Left cardiac atrium (tissue), 4 donors: ENCODE measurements at places on chromosomes 4 and X. TPM values are rescaled to one million over a fixed set of nuclear protein-coding genes. Genes with fewer than 3 reads are reported as not detected.

Gene UGT2B11
- total RNA-seq, result not detected

DNA sequence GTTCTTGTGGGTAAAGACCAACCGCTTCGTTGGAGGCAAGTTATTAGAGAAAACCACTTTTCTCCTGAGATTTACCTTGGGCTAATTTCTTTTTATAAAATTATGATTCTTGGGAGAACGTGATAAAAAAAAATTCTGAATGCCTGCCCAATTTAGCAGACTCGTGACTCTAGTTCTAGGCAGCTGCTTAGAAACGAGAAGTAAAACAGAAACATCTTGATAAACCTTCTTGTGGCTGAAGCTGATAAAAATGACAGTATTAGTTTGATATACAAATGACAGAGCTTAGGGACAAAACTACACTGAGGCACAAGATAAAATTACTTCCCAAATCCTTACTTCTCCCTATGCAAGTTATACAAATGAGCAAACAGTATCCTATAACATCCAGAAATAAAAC, 458.9 kb upstream of the TEX13C start:
- DNase-seq, result no peak

GRCh38 chrX:51862920-51863319, 30.5 kb upstream of the MAGED1 start:
- DNase-seq, result no peak

Gene USP51
- total RNA-seq, result 2.4 TPM

DNA sequence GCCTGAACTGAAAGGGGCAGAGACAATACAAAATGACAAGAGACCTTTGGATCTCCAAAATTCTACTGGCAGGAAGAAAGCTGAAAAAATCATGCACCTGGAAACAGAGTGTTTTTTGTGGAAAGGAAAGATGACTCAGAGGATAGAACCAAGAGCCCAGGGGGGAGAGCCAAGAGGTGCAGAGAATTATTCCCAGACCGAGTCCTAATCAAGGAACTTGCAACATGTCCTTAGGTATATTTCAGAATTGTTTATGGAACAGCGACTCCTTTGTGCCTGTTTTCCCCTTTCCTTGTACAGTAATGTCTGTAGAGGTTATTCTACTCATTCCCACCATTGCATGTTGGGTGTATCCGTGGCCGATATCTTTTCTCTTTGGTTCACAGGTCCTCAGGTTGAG, 71.7 kb downstream of the YIPF6 start:
- DNase-seq, result no peak

Gene UGT2B15
- total RNA-seq, result not detected

Gene GLUD2
- 1.9 TPM for total RNA-seq

- DNase-seq, result no peak
These were observed 80.8 kb downstream of the NPFFR2 start for GRCh38 chr4:72112514-72113156.

Gene LGI2
- 7.4 TPM for total RNA-seq

DNA sequence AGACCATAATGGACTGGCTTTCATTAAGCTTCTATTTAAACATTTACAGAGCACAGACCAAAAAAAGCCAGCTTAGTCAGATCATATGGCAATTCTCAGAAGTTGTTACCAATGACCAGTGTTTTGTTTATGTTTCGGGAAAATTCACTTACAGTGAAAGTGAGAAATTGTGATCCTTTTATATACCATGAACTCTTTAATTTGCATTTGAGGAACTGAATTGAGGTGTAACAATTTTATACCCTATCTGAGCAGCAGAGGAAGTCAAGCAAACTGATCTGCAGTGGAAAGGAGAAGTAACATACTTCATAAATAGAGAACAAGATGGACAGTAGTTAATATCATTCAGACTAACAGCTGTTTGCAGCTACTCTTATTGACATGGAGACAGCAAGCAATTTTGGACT, 97.1 kb downstream of the TMA16 start:
- no peak for DNase-seq

DNA sequence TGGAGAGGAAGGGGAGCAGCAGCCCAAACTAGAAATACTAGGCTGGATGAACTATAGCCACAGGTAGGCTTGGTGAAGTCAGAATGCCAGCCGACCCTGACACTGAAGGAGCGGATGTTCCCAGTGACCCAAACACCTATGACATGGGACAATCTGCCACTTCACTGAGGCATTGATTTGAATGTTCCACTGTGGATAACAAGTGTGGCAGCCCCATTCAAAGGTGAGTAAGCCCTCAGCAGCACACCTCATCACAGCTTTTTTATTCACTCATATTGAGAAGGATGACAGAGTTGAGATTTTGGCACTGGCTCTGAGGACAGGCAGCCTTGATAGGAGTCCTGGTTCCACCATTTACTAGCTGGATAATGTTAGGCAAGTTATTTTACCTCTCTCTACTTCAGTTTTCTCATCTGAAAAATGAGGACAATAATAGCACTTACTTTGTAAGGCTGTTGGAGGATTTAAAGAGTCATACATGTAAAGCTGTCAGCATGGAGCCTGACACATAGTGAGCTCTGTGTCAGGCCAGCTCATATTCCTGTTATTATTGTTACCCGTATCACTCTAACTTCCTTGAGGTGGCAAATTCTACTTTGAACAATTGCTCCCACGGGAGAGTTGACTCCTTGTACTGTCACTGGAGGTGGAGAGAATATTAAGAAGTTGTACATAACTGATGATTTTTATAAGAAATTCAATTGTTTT, 114.6 kb downstream of the RASL11B start:
- DNase-seq, result no peak

Gene ZMAT1
- total RNA-seq, result 4.1 TPM

- no peak for DNase-seq
These were observed 277.4 kb downstream of the SPRY1 start for GRCh38 chr4:123673971-123674370.

Gene RTL5
- 3.9 TPM for total RNA-seq

GRCh38 chrX:38106991-38107655, 100.8 kb downstream of the SYTL5 start:
- no peak for DNase-seq

DNA sequence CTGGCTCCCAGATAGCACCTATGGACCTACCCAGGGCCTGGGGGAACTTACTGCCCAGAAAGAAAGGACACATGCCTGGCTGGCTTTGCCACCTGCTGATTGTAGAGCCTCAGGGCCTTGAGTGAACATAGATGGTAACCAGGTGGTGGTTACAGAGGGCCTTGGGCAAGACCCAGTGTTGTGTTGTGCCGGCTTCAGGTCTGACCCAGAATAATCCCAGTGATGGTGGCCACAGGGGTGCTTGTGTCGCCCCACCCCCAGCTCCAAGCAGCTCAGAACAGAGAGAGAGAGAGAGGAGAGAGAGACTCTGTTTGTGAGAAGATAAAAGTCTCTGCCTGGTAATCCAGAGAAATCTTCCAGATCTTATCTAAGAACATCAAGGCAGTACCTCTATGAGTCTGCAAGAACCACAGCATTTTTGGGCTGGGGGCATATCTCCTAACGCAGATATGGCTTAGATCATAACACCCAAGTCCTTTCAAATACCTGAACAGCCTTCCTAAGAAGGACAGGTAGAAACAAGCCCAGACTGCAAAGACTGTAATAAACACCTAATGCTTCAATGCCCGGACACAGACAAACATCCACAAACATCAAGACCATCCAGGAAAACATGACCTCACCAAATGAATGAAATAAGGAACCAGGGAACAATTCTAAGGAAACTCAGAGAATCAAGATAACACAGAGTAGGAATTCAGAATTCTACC, 16.3 kb upstream of the RP2 start:
- no peak for DNase-seq

- no peak for DNase-seq
These were observed 2.3 kb downstream of the S100P start for GRCh38 chr4:6695660-6696610.

Gene CYTL1
- 1.4 TPM for total RNA-seq

DNA sequence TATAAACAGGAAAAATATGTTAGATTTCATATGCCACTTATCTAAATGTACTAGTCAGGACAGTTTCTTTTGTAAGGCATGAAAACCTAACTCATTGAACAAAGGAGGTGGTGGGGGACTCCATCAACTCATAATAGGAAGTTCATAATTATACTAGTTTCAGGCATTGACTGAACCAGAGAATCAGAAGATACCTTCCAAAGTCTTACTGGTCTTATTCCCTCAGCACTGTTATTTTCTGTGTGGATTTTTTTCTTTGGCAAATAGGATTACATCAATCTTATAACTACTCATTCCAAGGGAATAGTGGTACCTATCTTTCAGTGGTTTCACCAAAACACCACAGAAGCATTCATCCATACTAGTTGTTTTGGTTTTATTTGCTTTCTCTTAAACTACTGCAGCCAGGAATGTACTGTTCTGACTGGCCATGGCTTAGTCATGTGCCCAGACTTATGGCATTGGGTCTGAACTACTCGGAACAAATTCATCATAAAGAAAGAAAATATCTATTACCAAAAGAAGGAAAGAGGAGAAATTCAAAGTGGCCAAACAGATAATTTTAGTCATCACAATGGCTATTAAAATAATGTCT, 273.9 kb downstream of the ARAP2 start:
- DNase-seq, result no peak

Gene AKAP4
- total RNA-seq, result not detected

DNA sequence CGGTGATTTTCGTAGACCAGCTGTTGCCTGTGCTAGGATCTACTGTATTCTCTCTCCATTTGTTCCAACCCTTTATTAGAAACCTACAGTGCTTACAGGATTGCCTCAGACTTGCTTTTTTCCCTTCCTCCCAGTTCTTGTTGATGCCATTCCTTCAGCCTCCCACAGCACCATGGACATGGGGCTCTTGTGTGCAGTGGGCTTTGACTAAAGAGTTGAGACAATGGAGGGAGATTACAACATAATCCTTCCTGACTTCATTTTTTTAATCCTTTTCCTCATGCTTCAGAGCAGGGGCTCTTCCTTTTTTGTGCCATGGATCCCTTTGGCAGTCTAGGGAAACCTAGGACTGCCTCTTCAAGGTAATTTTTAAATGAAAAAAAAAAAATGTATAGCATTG, 92.1 kb downstream of the BMPR1B start:
- no peak for DNase-seq

DNA sequence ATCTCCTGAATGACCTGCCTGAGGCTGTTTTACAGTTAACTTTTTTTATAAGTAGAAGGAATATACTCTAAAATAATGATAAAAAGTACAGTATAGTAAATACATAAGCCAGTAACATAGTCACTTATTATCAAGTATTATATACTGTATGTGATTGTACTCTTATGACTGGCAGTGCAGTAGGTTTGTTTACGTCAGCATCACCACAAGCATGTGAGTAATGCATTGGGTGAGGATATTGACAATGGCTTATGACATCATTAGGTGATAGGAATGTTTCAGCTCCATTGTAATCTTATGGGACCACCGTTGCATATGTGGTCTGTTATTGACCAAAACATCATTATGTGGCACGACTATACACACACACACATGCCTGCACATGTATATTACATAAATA, 20.5 kb downstream of the NUDT9 start:
- DNase-seq, result no peak

- DNase-seq, result no peak
These were observed 114.8 kb downstream of the FANCB start for GRCh38 chrX:14758029-14758491.

- DNase-seq, result no peak
These were observed 19.5 kb upstream of the CRLF2 start for GRCh38 chrX:1231850-1232465.

- no peak for DNase-seq
These were observed 288.0 kb downstream of the SH2D1A start for GRCh38 chrX:124634363-124634762.

DNA sequence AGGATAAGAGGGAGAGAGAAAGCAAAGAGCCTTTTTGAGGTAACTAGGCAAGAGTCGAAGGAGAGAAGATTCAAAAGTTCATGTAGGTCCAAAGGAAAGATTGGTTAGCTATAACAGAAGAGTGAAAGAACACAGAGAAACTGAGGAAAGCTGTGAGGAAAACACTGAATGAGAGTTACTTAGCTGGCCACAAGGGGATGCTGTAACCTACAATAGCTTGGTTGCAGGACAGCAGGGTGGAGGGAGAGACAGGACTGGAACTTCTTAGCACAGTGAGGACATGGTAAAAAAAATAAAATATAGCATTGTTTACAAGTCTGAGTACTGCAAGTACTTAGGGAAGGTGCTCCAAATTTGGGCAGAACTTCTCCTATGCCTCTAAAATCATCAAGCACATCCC, 48.3 kb downstream of the RAI2 start:
- no peak for DNase-seq

DNA sequence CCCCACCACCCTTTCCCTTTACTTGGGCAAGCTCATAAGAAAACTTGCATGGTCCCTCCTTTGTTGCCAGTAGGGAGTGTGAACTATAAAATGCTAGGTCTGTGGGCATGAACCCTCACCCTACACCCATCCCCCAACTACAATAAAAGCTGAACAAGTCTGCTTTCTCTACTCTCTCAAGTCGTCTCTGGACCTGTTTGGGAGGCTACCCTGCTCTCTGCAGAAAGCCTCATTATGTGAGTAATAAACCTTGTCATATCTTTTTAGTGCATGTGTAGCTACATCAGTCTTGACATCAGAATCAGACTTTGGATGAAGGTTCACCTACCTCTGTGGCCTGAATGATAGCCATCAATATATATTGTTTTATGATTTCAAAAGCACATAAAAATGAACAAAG, 155.4 kb upstream of the FAM241A start:
- DNase-seq, result no peak

DNA sequence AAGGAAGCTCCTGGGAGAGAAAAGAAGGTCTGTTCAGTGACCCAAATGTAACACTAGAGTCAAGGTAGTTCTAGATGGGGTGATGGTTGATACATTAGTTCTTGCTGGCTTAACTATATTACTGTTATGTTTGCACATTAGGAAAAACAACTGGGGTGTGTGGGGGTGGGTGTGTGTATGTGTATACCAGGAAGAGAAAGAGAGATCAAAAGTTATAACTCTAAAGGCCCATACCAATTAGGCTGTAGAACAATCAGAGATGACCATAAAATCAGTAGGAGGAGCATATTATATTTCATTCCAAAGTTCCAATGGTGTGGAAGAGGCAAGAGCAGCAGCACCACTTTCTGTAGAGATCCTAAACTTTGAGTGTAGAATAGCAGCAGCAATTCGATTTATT, 134.7 kb upstream of the FMR1 start:
- no peak for DNase-seq

Gene OCIAD2
- total RNA-seq, result 9.2 TPM

Gene USP11
- 60.8 TPM for total RNA-seq

- DNase-seq, result peak; percentile 71
These were observed 78.8 kb upstream of the BCOR start for GRCh38 chrX:40176351-40177116.

Gene HTT
- 25.2 TPM for total RNA-seq

- no peak for DNase-seq
These were observed 354.5 kb downstream of the ARHGAP24 start for GRCh38 chr4:85829276-85830051.

GRCh38 chr4:48297256-48297846, 27.7 kb upstream of the TEC start:
- no peak for DNase-seq

DNA sequence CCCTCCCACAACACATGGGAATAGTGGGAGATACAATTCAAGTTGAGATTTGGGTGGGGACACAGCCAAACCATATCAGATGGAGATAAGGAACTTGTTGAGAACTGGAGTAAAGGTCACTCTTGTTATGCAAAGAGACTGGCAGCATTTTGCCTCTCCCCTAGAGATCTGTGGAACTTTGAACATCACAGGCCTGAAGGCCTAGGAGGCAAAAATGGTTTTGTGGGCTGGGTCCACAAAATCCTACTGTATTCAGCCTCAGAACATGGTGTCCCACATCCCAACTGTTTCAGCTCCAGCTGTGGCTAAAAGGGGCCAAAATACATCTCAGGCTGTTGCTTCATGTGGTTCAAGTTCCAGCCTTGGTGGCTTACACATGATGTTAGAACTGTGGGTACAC, 1247.8 kb upstream of the IGFBP7 start:
- DNase-seq, result no peak

Gene UBE2D3
- 294 TPM for total RNA-seq

Gene C1QTNF7
- total RNA-seq, result 7.4 TPM

Gene SSX3
- total RNA-seq, result not detected
